ENCODE measurements at places on chromosomes 5 and 9.
A peak's percentile ranks its signal among the peaks of the same experiment; 100 is the strongest.

- DNase-seq = no peak
Observed at GRCh38 chr9:107703651-107704050, 214.1 kb upstream of the KLF4 start.

- DNase-seq = no peak
Observed at GRCh38 chr5:61349935-61350334, 17.9 kb downstream of the ZSWIM6 start.

GRCh38 chr9:110748251-110748893 lies 79.8 kb downstream of the MUSK start:
- no peak for DNase-seq

DNA sequence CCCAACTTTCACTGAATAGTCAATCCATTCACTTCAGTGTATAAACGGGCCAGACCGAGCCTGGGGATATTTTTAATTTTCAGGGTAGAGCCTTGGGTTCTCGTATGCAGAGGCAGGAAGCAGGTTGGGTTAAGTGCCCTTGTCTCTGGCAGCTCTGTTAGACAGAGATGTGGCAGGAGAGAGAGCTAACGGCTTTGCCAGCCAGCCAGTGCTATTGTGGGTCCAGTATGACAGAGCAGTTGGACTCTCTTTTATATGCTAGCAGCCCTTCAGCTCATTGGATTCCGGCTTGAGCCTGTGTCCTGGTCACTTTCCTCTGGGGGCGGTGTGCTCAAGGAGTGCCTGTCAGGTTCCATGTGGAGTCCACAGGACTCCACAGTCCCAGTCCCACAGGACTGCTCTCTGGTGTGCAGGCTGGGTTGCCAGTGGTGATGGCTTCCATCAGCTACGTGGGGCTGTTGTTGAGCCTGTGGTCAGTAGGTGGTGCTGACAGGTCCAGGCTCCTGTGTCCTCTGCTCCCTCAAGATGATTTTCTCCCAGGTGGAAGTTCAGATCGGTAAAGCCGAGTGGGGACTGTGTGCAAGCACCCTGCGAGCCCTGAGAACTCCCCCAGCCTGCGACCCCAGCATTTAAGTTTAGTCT lies 14.3 kb downstream of the CLTA start:
- DNase-seq = no peak

GRCh38 chr5:62184444-62184843 lies 121.6 kb upstream of the KIF2A start:
- DNase-seq = no peak

GRCh38 chr5:77139001-77139400 lies 51.9 kb upstream of the ZBED3 start:
- peak; percentile 87 for DNase-seq

DNA sequence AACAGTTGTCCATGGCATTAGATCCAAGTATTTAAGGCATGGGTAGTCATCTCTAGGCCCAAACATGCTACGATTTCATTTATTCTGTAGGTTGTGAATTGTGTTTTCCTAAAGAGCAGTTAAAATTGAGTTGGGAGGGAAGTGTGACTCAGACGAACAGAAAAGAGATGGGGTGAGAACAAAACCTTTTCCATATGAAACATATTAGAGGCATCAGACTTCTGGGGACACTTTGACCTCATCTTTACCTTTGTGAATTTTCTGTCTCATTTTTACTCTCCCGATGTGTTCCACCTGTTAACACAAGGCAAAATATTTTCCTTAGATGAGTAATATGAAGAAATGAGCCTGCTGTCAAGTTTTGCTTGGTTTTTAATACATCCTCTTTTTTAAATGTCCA lies 181.3 kb downstream of the ESM1 start:
- DNase-seq = no peak

- DNase-seq = no peak
Observed at GRCh38 chr9:92659601-92660000, 10.3 kb downstream of the IPPK start.

DNA sequence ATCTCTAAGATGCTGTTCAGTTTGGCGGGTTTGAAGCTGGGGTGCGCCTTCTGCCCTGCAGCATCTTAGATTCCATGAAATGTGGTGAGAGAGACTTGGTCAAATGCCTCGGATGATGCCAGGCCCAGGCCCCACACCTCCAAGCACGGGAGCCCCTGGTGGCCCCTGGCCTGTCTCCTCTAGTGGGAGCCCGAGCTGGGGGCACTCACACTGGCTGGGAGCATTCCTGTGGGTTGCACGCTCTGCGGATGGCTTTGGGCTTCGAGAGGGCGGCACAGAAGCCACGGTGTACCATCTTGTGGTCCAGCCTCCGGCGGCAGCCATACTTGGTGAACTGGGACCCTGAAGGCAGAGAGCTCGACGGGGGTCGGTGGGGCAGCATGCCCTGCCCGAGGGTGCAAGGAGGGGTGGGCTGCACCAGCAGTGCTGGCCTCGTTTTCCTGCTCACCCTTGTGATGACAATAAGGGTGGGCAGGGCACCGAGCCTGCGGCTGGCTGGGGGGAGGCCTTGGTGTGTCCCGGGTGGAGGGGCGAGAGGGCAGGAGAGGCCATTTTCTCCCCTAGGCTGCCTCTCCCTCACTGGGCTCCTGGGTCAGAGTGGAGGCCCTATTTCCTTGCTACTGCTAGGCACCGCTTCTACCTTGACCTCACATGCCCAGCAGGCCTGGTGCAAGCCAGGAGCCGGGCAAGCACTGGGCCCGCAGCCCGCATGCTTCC lies 65.8 kb downstream of the ZNF354C start:
- no peak for DNase-seq

DNA sequence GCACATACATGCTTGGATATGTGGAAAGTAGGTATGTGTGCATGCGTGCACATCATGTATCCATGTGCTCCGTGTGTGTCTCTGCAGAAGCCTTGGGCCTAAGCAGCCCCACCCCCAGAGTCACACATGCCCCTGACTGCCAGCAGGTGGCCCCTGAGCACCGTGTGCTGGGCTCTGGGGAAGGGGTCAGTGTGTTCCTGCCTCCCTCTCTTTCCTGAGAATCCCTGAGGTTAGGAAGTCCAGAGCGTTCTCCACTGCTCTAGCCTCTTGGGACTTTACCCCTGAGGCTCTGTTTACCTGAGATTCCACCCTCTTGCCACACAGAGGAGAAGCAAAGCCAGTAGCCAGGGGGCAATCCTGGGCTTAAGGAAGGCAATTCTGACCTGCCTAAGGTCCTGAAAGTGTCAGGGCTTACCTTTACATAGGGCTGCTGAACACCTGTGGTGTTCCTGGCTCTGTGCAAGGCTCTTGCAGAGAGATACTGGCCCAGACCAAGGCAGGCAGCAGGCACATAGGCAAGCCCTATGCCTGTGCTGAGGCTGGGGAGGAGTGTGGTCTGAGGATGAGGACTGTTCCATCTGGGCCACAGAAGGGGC lies 207.3 kb downstream of the TMEM38B start:
- peak; percentile 36 for DNase-seq

- DNase-seq = no peak
Observed at GRCh38 chr5:135215617-135216470, 181.8 kb upstream of the PITX1 start.

DNA sequence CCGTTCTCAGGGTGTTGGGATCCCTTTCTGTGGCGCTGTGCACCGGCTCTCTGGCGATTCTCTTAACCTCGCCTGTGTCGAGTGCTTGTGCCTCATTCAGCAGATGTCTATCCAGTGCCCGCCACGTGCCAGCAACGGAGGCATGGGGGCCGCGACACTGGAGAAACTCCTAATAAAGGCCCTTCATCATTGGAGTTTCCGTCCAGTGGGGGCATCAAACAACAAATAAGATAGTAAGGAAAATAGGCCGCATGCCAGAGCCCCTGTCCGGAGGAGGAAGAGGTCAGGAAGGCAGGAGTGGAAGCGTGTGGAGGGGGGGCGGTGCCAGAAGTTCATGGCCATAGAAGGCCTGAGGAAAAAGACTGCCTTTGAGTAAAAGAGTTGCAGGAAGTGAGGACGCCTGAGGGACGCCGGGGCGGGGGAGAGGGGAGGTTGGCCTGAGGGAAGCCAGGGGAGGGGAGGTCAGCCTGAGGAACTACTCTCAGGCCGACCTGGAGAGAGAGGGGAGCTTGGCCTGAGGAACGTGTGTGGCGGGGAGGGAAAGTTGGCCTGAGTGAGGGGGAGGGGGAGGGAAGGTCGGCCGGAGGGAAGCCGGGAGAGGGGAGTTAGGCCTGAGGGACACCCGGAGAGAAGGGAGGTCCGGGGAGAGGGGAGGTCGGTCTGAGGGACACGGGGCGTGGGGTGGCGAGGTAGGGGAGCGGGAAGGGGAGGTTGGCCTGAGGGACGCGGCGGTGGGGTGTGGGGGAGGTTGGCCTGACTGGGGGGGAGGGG lies 82.2 kb downstream of the CACNA1B start:
- DNase-seq = no peak

GRCh38 chr9:93177676-93178075 lies 6.3 kb upstream of the WNK2 start:
- peak; percentile 21 for DNase-seq

DNA sequence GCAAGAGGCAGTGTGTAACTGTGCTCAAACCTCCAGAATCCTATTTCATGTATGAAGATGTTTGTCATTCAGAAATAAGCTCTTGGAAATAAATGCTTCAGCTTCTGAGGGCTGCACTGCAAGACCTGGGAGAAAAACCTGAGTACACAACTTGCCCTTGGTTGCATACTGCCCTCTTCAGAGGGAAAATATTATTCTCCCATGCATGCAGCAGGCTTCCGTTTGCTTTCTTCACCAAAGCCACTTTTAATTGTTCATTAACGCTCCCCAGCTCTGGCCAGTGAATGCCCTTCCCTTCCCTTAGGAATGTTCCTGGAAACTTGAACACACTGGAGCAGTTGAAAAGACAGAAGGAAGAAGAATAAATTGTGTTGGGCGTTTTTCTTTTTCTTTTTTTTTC lies 2.5 kb upstream of the WHRN start:
- no peak for DNase-seq

GRCh38 chr5:57601996-57602395 lies 119.4 kb upstream of the ACTBL2 start:
- no peak for DNase-seq

GRCh38 chr9:73219985-73220626 lies 68.4 kb downstream of the ANXA1 start:
- no peak for DNase-seq

- no peak for DNase-seq
Observed at GRCh38 chr5:124951105-124951504, 204.7 kb upstream of the ZNF608 start.

DNA sequence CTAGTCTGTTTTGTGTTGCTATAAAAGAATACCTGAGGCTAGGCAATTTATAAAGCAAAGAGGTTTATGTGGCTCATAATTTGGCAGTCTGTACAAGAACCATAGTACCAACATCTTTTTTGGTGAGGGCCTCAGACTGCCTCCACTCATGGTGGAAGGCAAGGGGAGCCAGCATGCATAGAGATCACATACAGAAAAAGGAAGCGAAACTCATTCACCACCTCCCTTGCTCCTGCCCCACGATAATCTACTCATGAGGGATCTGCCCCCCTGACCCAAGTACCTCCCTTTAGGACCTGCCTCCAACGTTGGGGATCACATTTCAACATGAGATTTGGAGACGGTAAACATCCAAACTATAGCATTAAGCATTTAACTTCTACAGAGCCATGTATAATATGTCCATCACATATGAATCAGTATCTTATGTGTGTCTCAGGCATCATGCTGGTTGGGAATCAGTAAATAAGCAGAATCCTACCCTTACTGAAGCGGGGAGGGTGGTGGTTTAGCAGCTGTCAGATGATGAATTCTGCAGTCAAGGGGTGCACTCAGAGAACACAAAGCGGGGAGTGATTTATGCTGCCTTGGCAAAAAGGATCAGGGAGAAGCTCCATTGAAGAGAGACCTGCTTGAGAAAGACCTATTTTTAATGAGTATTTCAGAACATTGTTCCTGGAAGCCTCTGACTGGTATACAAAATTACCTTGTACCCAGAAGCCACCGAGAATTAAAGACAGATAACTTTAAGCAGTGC lies 34.8 kb downstream of the HMGXB3 start:
- no peak for DNase-seq

DNA sequence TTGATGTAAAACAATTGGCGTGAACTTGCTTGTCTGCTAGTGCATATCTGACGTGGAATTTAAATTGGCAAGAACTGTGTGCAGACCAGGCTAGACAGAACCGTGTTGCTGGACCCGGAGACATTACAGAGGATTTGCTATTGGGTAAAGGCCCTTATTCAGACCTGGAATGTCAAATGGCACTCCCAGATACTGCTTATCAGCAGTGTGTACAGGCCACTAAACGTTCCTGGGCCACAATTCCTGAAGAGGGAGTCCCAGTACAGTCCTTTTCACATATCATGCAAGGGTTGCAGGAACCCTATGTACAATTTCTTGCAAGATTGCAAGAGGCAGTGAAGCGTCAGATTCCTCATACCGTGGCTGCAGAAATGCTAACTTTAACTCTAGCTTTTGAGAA lies 13.5 kb upstream of the MCCC2 start:
- DNase-seq = no peak

DNA sequence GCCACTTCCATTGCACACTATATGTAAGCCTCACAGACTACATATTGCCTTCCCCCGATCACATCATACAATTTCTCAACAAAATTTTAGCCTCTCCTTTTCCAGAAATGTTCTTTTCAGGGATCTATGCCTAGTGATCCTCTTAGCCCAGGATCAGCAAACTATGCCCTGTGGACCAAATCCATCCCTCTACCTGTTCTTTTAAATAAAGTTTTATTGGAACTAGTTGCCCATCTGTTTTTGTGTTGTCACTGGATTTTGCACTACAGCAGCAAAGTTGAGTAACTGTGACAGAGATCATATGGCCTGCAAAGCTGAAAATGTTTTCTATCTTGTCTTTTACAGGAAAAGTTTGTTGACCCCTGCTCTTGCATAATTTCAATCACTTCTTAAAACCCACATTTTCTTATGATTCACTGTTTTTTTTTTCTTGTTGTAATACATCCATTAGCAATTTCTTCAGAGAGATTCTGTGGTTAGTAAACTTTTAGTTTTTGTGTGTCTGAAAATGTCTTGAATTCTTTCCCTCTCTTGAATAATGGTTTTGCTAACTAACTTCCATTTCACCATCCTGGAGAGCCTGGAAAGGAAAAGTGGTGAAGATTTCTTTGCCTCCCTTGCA lies 7.1 kb downstream of the TXNDC8 start:
- DNase-seq = no peak

- peak; percentile 66 for DNase-seq
Observed at GRCh38 chr5:38433160-38433861, 123.1 kb downstream of the LIFR start.

GRCh38 chr5:68274847-68275651 lies 59.5 kb downstream of the PIK3R1 start:
- DNase-seq = no peak

DNA sequence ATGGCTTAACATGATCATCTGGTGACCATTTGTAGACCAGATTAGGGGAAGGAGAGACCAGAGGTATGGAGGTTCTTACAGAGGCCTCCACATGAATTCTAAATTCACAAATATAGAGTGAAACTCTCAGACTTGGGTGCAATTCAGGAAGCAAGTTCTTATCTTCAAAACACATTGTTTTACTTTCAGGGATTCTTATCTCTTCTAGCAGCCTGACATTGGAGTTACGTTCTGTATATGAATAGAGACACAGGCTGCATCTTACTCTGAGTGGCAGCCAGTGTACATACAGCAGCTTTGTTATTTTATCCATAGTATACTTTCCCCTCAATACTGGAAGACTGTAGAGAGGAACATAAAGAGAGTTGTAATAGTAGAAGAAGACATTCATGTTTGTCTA lies 1331.7 kb upstream of the WWC1 start:
- DNase-seq = no peak

All from DMS 273 treated with DMSO at 0.1 percent for 48 hours (cell line).